ENCODE measurements at places on chromosomes 3 and 15.

GRCh38 chr3:158463556-158463955, 107.4 kb upstream of the MLF1 start:
- DNase-seq, result no peak

- DNase-seq, result no peak
Measured at GRCh38 chr3:165716592-165716991, 120.6 kb downstream of the BCHE start.

DNA sequence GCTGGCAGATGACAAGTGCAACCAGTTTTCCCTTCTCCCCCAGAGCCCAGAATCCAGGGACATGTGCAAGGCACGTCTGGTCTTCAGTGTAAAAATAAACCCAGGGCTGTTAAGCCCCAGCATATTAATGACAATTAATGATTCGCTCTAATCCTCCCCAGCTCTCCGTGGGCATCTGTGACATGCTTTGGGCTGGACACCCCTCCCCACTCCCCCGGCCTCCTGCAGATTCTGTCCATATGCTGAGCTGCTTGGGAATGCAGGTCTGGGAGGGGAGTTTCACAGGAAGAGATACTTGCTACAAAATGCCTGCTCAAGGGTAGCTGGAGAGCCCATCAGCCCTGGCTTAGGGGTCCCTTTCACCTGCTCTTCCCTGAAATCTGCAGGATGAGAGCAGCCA, 43.0 kb upstream of the NTRK3 start:
- no peak for DNase-seq

DNA sequence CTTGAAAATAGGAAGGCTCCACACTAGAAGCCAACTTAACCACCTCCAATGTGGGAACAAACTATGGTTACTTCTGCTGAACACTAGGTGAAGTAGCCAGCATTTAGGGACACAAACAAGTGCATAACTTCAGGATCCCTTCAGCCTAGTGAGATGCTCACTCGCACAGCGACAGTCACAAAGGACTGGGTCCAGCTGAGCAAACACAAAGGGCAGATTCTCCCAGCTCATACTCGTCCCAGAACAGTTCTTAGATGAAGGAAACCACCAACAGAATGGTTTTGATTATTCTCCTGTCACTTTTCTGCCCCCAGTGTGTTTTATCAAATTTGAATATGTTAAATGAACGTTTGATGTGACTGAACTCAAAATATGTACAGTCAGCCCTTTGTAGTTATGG, 201.6 kb downstream of the KCNAB1 start:
- DNase-seq, result no peak

GRCh38 chr15:49225572-49226281, 55.7 kb downstream of the GALK2 start:
- DNase-seq, result no peak

DNA sequence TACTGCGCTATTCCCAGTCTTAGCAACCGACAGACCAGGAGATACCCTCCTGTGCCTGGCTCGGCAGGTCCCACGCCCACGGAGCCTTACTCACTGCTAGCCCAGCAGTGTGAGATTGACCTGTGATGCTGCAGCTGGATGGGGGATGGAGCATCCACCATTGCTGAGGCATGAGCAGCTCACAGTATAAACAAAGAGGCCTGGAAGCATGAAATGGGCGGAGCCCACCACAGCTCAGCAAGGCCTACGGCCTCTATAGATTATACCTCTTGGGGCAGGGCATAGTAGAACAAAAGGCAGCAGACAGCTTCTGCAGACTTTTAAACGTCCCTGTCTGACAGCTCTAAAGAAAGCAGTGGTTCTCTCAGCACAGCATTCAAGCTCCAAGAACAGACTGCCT, 160.3 kb downstream of the ANXA2 start:
- DNase-seq, result no peak

DNA sequence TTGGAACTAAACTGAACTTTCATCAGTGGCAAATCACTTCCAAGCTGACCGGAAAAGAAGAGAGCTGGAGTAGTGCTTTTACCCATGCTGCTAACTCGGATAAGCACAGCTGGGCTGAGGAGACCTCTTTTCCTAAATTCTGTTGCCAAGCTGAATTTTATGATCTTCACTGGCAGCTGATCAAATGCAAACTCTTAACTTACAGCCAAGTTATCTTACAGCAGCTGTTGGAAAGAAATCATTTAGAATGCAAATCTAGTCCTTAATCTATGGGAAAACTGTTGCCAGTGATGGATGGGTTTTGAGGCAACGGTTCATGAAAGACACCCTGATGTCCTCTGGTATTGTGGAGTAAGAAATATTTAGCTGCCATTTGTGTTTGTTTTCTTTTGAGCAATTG, 216.5 kb downstream of the ZNF385D start:
- no peak for DNase-seq

DNA sequence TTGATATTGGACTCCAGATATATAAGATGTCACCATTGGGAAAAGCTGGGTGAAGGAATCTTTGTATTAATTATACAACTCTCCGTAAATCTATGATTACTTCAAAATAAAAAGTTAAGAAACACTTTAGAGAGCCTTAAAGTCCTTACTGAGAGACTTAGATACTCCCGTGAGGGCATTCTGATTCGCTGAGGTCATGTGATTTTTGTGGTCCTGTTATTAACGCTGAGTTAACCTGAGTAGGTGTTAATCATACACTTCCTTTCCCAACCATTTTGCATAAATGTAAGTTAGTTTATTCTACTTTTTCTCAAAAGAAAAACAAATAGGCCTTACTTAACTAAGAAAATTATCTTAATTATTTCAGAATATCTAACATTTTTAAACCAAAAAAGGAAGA, 67.1 kb upstream of the LMOD3 start:
- no peak for DNase-seq
